ENCODE measurements at places on chromosomes 4 and X. TPM values are rescaled to one million over a fixed set of nuclear protein-coding genes. Genes with fewer than 3 reads are reported as not detected.

- H3K4me3 ChIP-seq = no peak overlapping the region
- no peaks in the 10 kb centered on the region for H3K36me3 ChIP-seq
- peaks cover 19% of the 10 kb centered on the region for H3K27me3 ChIP-seq
- H3K4me1 ChIP-seq = peaks cover 4% of the 10 kb centered on the region
- H3K27ac ChIP-seq = no peak overlapping the region
Observed at GRCh38 chr4:112057470-112057869, 87.8 kb upstream of the FAM241A start.

DNA sequence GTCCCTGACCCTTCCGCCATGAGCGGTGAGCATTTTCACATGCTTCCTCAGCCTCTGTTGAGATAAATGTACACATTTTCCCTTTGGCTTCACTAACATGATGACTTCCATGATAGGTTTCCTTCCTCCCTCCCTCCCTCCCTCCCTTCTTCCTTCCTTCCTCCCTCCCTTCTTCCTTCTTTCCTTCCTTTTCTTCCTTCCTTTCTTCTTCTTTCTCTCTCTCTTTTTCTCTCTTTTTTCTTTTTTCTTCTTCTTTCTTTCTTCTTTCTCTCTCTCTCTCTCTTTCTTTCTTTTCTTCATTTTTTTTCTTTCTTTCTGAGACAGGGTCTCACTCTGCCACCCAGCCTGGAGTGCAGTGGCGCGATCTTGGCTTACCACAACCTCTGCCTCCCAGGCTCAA, 8.9 kb downstream of the HGFAC start:
- H3K4me1 ChIP-seq = no peaks in the 10 kb centered on the region
- no peaks in the 10 kb centered on the region for H3K36me3 ChIP-seq
- no peak overlapping the region for H3K27ac ChIP-seq
- peaks cover 4% of the 10 kb centered on the region for H3K27me3 ChIP-seq
- DNase-seq = no peak
- no peak overlapping the region for H3K4me3 ChIP-seq

DNA sequence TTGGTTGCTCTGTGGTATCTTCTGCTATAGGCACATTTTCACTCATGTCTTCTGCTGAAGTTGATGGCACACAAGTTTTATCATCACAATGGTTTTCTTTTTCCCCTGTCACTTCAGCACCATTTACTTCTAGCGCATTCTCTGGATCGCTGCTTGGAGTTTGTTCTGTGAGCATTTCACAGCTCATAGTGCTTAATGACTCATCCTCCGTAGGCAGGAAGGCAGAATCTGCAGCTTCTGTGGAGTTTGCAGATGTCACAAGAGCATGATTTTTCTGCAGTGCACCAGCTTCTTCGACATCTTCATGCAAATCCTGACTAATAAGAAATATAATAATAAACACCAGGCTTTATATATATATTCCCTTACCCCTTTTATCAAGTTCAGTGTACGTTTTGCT, 83.6 kb downstream of the CHM start:
- no peaks in the 10 kb centered on the region for H3K27me3 ChIP-seq
- H3K4me1 ChIP-seq = peaks cover 2% of the 10 kb centered on the region
- H3K36me3 ChIP-seq = peaks cover 2% of the 10 kb centered on the region
- no peak overlapping the region for H3K4me3 ChIP-seq

- peaks cover 16% of the 10 kb centered on the region for H3K4me1 ChIP-seq
- peak overlapping the region; percentile 93 for H3K4me3 ChIP-seq
- DNase-seq = no peak
- H3K27ac ChIP-seq = peak overlapping the region; percentile 86
- no peaks in the 10 kb centered on the region for H3K36me3 ChIP-seq
Observed at GRCh38 chrX:45849261-45849862, 648.7 kb upstream of the DIPK2B start.

Gene CYBB
- 4.3 TPM for total RNA-seq

Gene IL3RA
- total RNA-seq = 0.17 TPM

Gene SCML2
- total RNA-seq = 1.8 TPM

Data from activated naive CD8-positive, alpha-beta T cell treated with anti-CD3 and anti-CD28 coated beads, Interleukin-2, amount 10 ng/mL, durations not matched to agents 7 days and 5 days (primary cell).